ENCODE measurements at places on chromosomes 13 and 19.
A peak's percentile ranks its signal among the peaks of the same experiment; 100 is the strongest.

GRCh38 chr19:16229322-16229641 is 31.6 kb downstream of the AP1M1 start:
- H3K36me3 ChIP-seq: peaks cover 74% of the 10 kb centered on the region
- no peak for DNase-seq
- H3K27ac ChIP-seq: no peak overlapping the region
- H3K27me3 ChIP-seq: no peaks in the 10 kb centered on the region
- H3K4me1 ChIP-seq: no peaks in the 10 kb centered on the region
- H3K4me3 ChIP-seq: no peak overlapping the region

- no peaks in the 10 kb centered on the region for H3K36me3 ChIP-seq
- H3K27me3 ChIP-seq: no peaks in the 10 kb centered on the region
- no peak for DNase-seq
- H3K27ac ChIP-seq: no peak overlapping the region
These were observed 24.1 kb upstream of the DLEU7 start for GRCh38 chr13:50867637-50867945.

- H3K27ac ChIP-seq: no peak overlapping the region
- no peaks in the 10 kb centered on the region for H3K4me1 ChIP-seq
- no peak for DNase-seq
- no peaks in the 10 kb centered on the region for H3K27me3 ChIP-seq
These were observed 57.6 kb downstream of the RCBTB2 start for GRCh38 chr13:48475230-48475629.

GRCh38 chr13:73967397-73968165 is 166.6 kb downstream of the KLF12 start:
- H3K4me3 ChIP-seq: no peak overlapping the region
- DNase-seq: peak; percentile 10
- no peak overlapping the region for H3K27ac ChIP-seq
- peaks cover 8% of the 10 kb centered on the region for H3K4me1 ChIP-seq
- no peaks in the 10 kb centered on the region for H3K27me3 ChIP-seq

DNA sequence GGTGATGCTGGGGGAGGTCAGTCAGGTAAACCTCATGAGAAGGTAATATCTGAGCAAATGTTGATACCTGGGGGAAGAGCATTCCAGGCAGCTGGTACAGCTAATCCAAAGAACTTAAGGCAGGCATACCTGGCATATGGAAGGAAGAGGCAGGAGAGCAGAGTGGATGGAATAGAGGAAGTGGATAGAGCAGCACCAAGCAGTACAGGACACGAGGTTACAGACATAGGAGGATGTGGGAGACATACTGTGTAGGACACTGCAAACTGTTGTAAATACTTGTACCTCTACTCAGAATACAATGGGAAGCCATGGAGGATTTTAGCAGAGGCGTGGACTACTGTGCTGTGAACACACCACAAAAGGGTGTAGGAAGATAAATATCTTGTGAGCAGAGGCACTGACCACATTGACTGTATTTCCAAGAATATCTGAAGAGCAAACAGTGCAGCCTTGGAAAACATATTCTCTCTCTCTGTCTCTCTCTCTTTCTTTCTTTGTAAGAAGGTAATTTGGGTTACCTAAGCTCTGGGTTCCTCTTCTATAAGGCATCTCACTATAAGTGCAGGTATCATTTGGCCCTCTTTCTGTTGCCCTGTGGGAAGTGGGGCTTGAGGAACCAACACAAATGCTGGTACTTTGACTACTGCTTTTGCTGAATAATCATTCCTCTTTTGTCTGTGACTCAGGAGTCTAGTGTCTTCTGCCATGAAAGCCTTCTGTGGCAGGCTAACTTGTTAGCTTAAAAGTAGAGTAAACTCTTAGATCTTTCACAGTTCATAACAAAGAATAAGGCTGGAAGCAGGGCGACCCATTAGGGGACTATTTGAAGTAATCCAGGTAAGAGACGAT is 238.0 kb downstream of the VWA8 start:
- H3K36me3 ChIP-seq: no peaks in the 10 kb centered on the region
- no peak overlapping the region for H3K4me3 ChIP-seq
- H3K27me3 ChIP-seq: no peaks in the 10 kb centered on the region
- no peak for DNase-seq
- no peak overlapping the region for H3K27ac ChIP-seq

- no peak for DNase-seq
- H3K27me3 ChIP-seq: no peaks in the 10 kb centered on the region
- no peak overlapping the region for H3K27ac ChIP-seq
- H3K4me3 ChIP-seq: no peak overlapping the region
These were observed 125.9 kb downstream of the SUCLA2 start for GRCh38 chr13:47875201-47875600.

DNA sequence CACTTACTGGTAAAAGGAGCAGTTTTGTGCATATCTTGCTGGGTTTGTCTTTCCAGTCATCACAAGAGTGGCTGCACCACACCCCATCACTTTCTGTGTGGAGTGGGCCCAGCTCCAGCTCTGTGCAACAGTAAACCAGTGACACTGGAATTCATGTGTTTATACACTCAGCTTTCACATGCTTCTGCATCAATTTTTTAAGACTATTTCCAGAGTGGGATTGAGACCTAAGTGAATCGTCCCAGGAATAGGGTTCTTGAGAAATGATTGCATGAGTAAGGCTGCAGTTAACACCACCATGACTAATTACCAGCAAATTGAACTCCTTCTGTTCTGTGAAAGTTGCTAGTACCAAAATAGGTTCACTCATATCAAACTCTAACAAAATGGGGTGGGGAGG is 5.3 kb upstream of the CFAP97D2 start:
- DNase-seq: no peak
- no peak overlapping the region for H3K27ac ChIP-seq
- H3K36me3 ChIP-seq: no peaks in the 10 kb centered on the region
- peaks cover 6% of the 10 kb centered on the region for H3K4me1 ChIP-seq

DNA sequence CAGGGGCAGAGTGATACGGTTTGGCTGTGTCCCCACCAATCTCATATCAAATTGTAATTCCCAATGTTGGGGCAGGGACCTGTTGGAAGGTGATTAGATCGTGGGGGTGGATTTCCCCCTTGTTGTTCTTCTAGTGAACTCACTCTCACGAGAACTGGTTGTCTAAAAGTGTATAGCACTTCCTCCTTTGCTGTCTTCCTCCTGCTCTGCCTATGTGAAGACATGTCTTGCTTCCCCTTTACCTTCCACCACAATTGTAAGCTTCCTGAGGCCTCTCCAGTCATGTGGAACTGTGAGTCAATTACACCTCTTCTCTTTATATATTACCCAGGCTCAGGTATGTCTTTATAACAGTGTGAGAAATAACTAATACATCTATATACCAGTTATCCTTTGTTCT is 706.4 kb upstream of the KLHL1 start:
- H3K27me3 ChIP-seq: no peaks in the 10 kb centered on the region
- DNase-seq: no peak
- H3K27ac ChIP-seq: no peak overlapping the region
- H3K4me3 ChIP-seq: no peak overlapping the region
- H3K4me1 ChIP-seq: no peaks in the 10 kb centered on the region

DNA sequence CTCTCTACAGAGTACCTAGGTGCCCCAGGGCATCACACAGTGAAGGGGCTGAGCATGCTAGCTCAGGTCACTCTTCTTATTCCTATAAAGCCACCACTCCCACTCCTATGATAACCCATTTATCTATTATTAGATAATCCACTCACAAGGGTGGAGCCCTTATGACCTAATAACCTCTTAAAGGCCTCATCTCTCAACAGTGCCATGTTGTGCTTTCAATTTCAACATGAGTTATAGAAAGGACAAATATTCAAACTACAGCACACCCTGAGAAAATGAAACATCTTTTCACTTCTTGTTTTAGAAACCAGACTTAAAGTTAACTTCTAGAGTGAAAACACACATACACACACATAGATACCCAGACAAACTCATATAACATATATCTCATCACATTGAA is 1494.9 kb upstream of the MIR17HG start:
- no peaks in the 10 kb centered on the region for H3K27me3 ChIP-seq
- no peak overlapping the region for H3K4me3 ChIP-seq
- H3K4me1 ChIP-seq: no peaks in the 10 kb centered on the region
